Activated CD8-positive, alpha-beta memory T cell treated with anti-CD3 and anti-CD28 coated beads for 1 hour (primary cell): ENCODE measurements at places on chromosomes 13 and 19.

GRCh38 chr19:17544418-17544817 lies 11.0 kb upstream of the COLGALT1 start:
- DNase-seq = no peak

DNA sequence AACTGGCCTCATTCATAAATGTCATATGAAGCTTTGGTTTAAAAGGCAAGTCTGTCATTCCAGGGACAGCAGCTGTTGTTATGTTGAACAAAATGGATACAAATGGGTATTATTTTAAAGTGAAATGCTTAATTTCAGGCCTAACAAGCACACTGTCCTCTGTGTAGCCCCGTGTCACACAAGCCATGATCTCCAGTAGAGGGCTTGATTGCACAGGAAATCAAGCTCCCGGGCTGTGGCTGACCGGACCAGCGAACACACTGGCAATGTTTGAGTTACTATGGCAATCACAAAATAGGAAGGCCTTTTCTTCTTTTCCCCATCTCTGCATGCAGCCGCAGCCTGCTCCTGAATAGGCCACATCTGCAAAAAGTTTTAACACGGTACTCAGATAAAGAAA lies 64.0 kb upstream of the GSX1 start:
- no peak for DNase-seq

DNA sequence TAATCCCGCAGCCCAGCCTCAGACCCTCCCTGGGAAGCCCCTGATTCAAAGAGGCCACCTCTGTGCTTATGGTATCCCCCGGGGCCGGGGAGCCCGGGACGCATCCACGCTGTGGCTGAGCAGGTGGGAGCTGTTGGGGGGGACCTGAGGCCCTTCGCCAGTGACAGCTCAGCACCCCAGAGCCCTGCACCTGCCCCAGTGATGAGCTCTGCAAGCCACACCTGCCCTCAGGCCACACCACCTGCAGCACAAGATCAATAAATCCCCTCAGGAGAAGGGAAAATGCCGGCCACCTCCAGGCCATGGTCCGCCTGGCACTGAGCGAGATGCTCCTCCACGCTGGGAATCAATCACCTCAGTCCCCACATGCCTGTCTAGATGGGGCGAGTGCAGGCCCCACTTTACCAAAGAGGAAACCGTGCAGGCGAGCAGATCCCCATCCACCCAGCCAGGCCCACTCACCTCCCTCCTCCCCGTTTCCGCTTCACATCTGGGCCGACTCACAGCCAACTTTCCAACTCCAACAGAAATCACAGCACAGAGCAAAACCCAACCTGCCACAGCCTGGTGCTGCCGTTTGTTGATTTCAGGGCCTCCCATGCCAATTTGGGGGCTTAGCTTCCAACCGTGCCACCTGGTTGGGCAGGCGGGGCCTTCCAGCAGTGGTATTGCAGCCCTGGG lies 12.8 kb downstream of the MOB3A start:
- peak; percentile 52 for DNase-seq

GRCh38 chr19:20840371-20840770 lies 64.3 kb downstream of the ZNF66 start:
- DNase-seq = no peak

DNA sequence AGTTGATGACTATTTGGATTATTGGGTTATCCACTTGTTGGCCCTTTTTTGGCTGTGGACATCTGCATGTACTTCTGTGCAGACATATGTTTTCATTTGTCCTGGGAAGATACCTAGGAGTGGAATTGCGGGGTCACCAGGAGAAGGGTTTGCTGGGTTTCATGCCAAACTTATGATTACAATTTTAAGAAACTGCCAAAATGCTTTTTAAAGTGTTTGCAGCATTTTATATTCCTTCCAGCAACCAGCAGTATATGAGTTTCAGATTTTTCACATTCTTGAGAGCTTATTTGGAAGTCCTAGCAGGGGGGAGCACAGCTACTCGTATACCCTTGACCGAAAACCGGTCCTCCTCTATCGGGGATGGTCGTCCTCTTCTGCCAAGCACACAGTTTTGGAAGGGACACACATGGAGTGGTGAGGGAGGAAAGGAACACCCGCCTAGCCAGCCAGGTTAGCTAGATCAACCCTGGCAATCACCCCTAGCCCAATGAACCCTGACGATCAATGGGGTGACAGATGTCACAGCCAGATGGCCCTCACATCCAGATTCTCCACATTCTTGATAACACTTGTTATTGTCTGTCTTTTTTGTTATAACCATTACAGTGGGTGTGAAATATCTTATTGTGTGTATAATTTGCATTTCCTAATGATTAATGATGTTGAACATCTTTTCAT lies 26.7 kb upstream of the RNF113B start:
- DNase-seq = no peak

DNA sequence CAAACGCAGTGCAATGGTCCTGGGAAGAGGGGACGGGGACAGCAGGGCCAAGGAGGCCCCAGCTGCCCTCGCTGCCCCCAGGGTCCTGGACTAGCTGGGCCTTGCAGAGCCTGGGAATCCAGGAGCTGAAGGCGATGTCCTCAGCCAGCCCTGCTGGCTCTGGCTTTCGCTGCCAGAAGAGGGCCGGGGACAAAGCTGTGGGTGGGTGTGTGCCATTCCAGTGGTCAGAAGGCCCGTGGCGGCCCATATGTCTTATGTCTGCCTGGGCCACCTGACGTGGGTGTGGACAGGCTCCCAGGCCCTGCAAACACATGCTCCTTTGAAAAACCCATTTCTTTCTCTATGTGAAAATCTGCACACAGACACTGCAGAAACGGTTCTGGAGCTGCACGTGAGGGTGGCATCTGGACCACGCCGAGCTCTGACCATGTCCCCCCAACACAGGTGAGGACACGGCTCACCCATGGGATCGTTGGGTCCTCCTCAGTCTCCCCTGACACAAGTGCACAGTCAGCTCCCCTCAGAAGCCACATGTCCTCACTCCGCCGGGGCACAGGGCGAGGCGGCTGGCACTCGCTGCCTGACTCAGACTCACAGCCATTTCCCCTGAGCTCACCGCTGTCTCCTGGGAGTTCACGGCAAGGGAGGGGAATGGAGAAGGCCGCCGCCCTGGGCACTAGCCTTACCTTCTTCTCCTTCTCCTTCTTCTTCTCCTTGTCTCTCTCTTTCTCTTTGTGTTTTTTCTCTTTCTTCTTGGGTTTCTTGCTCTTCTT lies 16.9 kb downstream of the IZUMO4 start:
- no peak for DNase-seq

GRCh38 chr19:29603308-29603707 lies 2.8 kb upstream of the POP4 start:
- DNase-seq = no peak

DNA sequence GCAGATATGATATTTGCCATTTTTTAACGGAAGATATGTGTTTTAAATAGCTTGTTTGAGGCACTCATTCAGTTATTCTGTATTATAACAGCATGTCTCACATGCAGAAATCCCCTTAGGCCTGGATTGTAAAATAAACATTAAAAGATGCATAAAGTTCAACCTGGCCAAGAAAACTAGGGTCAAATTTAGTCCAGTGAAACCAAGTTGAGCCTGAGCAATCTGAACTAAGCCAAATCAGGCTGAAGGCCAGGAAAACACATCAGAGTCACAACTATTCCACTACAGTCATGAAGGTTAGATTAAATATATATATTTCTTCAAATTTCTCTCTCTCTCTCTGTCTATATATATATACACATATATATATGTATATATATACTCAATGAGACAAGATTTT lies 504.8 kb downstream of the SLITRK1 start:
- DNase-seq = no peak

GRCh38 chr13:112804374-112804773 lies 114.5 kb downstream of the ATP11A start:
- DNase-seq = no peak

GRCh38 chr13:105410602-105411001 lies 1124.9 kb downstream of the EFNB2 start:
- no peak for DNase-seq

DNA sequence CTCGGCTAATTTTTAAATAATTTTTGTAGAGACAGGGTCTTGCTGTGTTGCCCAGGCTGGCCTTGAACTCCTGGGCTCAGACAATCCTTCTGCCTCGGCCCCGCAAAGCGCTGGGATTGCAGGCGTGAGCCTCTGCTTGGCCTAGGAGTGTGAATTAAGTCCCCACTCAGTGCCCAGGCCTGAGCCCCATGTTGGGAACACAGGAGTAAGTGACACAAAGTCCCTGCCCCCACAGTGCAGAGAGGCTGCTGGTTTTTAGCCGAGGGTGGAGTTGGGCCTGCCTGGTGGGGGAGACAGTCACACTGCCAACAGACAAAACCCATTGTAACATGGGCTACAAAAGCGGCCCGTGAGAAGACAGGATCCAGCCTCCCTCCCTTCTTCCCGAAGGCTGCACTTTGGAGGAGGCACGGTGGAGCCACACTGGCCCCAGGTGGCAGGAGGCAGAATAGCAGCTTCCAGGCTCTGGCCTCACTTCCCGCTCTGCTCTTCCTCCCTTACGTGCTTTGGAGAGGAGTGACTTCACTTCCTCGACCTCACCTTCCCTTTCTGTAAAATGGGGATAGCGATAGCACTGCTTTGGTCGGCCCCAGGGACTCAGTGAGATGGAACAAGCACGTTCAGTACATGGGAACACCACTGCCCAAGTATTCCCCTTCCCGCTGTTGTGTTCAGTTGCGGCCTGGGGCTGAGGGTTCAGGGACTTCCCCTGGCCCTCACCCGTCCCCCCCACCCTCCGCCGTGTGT lies 15.2 kb upstream of the EHD2 start:
- DNase-seq = no peak

DNA sequence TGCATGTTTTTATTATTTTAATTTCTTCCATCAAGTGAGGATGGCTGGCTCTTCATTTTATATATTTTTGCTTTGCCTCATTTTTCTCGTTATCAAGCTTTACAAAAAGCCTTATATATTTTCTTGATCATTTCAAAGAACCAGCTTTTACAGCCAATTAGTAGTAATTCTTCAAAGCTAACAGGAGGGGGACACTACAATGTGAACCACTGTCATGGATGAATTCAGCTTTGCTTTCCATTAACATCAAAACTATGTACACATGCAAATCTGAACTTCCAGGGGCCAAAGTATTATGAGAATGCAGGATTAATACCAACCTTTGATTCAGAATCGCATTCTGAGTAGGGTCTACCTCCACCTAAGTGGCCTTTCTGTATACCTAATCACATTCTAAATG lies 11.1 kb downstream of the UQCRFS1 start:
- DNase-seq = no peak

DNA sequence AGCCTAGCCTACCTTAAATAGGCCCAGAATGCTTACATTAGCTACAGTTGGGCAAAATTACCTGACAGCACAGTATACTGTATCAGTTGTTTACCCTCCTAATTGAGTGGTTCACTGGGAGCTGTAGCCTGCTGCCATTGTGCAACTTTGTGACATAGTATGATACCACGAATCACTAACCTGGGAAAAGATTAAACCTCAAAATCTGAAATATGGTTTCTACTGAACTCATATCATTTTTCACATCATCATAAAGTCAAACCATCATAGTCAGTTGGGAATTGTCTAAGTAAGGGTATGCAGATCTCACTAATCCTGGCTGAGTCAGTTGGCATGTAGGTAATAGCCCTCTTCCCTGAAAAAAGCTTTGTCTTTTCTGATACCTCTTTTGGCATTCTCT lies 9.2 kb downstream of the PAN3 start:
- DNase-seq = no peak

DNA sequence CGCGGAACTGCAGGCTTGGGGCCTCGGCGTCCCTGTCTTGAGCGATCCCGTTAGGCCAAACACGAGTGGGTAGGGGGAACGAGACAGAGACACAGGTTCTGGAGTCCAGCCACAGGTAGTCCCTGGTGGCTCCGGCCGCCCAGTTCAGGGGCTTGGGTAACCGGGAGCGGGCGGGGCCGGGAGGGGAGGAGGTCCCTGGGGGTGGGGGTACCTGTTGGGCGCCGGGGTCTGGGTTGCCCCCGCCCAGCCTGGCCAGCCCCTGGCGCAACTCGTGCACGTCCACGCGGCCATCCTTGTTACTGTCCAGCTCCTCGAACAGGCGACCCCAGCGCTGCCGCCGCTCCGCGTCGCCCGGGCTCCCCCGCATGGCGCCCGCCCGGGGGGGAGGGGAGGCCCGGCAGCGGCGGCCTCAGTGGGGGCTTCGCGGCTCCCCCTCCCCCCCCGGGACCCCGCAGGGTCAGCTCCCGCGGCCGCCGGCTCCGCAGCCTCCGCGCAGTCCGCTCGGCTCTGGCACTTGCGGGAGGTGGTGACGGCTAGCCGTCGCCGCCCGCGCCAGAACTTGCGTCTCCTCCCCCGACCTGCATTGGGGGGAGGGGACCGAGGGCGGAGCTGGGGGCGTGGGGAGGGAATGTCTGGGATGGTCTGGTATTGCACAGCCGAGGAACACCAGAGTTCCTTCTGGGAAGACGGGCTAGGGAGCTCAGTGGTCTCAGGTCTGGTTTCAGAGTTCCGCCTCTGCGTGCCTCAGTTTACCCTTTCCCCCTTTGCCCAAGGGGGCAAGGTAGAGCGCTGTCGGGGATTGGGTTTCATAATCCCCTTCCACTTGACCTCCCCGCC lies at the start of gene SLC25A23:
Gene SLC25A23 (minus strand): TSS at position 531 of the 837 bp plus-strand sequence. CDS start 164 bp downstream, at position 367.
- DNase-seq = no peak

DNA sequence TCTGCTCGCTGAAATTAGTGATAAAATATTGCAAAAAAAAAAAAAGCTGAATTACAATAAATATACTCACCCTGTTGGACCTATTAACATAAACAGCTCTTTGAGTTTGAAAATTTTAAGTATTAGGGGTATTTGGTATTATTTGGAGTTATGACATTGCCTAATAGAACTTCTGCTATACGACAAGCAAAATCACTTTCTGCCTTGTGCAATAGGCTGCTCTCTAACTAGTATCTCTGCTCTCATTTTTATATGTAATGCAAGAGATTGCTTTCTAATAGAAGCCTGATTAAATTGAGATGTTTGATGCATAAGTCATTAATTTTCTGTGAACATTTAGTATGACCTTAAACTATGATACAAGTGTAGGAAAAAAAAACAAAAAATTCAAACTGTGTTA lies 5.3 kb downstream of the RGS9BP start:
- no peak for DNase-seq

GRCh38 chr13:53066411-53066810 lies 37.8 kb downstream of the OLFM4 start:
- DNase-seq = no peak

DNA sequence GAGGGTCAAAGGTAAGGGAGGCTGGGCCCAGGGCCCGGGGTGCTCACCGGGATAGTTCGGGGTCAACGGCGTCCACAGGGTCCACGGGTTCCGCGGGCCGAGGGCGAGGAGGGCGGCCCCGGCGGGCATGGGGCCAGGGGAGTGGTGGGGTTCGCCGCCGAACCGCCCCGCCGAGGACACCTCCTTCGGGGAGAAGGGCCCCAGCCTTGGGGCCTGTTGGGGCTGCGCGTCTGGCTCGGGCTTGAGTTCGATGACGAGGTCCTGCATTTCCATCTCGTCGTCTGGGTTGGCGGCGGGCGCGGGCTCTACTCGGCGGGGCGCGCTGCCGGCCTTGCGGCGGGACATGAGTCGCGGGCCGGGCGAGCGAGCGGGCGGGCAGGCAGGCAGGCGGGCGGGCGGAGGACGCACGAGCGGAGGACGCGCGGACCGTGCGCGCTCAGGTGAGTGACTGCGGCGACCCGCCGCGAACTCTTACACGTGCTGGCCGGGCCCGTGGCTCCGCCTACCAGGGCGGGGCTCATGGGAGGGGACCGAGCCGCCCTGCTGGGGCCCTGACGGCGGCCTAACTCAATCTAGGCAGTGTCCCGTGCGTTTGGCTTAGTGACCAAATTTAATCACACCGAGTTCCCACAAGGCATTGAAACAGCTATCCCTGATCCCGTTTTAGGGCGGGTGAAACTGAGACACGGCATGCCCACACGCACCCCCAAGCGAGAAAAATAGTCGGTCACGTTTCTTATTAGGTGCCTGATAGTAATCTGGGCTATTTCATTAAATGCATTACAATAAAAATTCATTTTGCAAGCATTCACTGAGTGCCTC lies at the start of gene ZNF296:
Gene ZNF296 (minus strand): TSS at position 450 of the 822 bp plus-strand sequence. CDS start 105 bp downstream, at position 345.
- peak; percentile 30 for DNase-seq
